ENCODE measurements at places on chromosomes 16 and 17.

DNA sequence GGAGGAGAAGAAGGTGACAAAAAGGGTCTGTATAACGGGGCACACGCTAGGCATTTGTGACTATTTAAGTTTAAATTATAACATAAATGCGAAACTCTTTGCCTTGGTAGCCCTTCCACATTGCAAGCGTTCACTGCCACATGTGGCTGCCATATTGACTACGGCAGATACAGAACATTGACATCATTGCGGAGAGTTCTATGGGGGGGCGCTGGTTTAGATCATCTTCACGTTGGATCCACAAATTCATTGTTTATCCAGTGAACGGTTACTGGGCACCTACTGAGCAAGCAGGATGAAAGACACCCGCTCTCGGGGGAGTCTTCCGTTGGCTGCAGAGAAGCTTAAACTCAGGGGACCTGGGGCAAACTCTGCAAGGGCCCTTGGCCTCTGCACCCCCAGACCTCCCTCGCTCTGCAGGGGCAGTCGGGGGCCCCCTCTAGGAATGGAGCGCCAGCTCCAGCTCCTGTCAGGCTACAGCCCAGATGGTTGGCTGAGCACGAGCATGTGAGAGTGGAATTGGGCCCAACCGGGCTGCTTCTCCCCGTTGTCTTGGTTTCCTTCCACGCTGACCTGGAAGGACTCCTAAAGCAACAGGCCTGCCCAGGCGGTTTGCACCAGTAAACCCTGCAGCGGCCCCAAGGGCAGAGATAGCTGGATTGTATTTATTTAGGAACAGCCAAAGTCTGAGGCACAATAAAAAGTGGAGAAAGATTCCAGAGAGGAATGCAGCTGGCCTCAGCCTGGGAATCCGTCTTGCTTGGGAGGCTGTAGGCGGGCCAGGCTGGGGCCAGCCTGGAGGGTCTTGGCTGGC is 172.2 kb downstream of the SEC14L1 start:
- DNase-seq: no peak

DNA sequence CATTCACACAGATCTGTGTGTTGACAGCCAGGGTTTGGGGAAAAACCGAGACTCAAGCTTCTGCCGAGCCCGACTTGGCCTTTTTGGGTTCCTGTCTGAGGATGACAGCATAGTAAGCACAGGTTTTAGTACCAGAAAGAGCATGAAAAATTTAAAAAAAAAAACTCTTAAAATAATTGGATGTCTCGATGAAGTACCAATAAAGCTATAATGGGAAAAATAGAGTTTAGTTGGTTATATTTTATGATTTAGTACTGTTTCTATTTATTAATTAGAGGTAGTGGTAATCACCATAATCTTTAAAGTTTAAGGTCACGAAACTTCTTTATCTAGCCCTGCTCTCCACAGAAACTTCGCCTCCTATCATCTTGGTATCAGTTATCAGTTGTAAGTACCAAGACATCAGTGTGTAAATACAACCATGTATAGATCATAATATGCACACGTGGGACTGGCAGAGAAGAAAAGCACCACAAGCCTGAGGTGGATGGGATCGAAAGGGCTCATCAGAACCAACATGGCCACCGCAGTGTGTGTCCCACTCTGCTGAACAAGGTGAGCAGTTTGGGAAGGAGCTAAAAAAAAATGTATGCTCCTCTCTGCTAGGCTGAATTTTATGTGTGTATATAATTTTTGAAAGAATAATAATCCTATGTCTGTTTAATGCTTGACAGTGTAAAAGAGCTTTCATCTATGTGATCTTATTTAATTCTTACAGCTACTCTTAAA is 14.4 kb upstream of the EEF2K start:
- DNase-seq: peak; percentile 66

GRCh38 chr16:6335072-6335471 is 997.6 kb upstream of the RBFOX1 start:
- DNase-seq: no peak

DNA sequence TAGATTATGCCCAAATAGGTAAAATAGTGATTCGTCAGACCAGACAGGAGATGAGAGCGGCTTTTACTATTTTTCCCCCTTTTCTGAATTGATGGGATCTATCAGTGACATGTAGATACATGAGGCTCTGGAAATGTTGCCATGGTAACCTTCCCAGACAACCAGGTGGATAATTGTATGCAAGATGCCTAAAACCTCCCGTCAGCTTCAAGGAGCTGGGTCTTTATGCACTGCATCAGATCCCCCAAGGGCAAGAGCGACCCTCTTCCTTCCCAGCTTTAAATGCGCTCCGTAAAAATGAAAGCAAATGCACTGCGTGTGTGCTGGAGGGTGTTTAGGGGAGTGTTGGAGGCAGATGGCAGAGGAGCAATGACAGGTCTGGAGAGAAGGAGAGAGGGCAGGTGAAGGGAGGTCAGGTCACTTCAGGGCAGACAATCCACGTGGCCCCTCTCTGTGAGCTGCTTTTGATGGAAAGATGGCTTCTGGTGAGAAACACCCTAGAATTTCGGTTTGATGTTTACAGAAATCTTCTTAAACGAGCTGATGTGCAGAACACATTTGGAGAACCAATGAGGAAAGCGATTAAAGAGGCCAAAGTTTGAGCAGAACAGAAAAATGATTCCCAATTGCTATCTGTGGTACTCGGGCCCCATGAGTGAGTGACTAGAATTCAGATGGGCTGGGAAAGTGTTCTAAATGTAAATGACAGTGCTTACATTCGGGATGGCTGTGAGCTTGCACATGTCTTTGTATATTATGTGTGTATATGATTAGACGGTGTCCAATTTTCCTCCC is 461.7 kb upstream of the HSBP1 start:
- no peak for DNase-seq

DNA sequence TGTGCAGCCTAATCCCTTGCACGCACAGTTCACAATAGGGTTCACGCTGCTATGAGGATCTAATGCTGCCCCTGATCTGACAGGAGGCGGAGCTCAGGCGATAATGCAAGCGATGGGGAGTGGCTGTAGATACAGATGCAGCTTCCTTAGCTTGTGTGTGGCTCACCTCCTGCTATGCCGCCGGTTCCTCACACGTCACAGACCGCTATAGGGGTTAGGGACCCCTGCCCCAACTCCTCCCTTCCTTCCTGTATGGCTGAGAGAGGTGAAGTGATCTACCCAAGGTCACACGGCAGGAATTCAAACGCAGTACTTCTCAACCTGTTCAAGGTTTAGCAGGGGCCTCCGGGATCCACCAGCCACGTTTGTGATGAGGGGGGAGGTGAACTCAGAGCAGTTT is 13.4 kb upstream of the PLLP start:
- peak; percentile 76 for DNase-seq

DNA sequence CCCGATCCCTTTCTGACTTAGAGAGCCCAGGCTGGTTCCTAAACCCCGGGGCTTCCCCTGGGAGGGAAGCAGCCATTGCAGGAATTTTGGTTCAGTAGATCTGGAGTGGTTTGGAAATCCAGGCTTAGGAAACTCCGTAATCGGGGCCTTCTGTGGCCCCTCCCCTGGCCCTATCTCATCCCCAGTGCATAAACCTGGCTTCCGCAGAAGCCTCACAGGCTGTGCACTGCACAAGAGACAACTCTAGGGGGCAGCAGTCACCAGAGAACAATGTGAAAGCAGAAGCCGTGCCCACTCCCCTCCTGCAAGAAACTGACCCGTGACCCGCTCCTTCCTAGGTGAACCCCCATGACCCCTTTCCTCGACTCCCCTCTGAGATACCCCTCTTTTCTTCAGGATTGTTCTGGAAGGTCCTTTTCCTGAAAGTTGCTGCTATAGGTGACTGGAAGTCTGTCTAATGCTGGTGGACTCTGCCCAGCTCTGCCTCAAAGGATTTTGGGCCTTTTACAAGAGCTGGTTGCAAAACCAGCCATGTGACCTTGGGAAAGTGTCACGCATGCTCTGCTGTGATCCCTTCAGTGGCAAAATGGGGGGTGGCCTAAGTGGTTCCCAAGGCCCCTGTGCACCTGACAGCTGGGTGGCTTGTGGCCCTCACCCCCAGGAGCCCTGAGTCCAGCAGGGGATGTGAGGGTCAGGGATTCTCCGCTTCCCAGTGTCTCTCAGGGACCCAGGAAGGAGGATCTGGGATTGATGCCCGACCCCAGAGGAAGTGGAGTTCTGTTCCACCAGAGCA is 14.4 kb downstream of the GUCY2D start:
- DNase-seq: peak; percentile 64

- no peak for DNase-seq
These were observed 3.2 kb downstream of the SPG7 start for GRCh38 chr16:89511374-89511773.

DNA sequence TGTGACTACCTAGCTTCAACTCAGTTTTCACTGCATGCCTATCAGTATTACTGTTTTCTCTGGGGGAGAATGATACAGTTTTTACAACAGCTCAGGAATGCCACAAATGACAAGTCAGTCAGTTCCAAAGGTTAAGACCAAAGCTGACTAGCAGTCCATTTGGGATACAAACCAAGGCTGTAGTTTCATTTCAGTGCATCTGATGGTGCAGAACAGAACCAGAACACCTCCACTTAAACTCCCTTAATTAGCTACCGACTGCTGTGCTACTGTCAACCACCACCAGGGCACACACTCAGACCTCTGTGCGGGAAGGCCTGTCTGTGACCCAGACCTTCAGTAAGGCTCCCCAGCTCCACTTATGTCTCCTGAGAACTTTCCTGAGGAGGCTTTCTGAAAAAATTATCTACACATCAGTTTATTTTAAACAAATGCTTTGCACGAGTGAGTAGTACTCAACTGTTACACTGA is 20.4 kb downstream of the NFE2L1 start:
- no peak for DNase-seq

GRCh38 chr16:57036945-57037344 is 47.6 kb downstream of the NLRC5 start:
- no peak for DNase-seq

- no peak for DNase-seq
These were observed 91.4 kb upstream of the CCL2 start for GRCh38 chr17:34163646-34164045.

- DNase-seq: no peak
These were observed 20.3 kb downstream of the ALOX15B start for GRCh38 chr17:8059131-8059530.

DNA sequence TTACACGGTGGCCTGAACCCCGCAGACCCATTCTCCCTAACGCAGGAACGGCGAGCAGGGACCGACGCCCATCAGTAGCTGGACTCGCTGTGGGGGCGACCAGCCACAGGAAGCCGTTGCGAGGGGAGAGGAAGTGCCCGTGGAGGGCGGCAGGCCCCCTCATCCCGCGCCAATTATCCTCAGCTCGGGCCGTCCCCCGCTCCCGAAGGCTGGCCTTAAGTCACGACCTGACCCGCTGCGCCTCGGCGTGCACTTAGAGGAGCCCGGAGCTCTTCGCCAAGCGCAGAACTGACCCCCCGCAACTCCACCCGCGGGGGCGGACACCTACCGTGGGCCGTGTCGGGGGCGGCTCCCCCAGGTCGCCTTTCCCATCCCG is 401 bp downstream of the ARL16 start:
- DNase-seq: no peak

- no peak for DNase-seq
These were observed 388.0 kb upstream of the CA10 start for GRCh38 chr17:52546493-52546892.

GRCh38 chr16:79369796-79370195 is 230.7 kb downstream of the MAF start:
- DNase-seq: no peak

GRCh38 chr16:9489835-9490467 is 398.5 kb downstream of the HAPSTR1 start:
- DNase-seq: no peak

DNA sequence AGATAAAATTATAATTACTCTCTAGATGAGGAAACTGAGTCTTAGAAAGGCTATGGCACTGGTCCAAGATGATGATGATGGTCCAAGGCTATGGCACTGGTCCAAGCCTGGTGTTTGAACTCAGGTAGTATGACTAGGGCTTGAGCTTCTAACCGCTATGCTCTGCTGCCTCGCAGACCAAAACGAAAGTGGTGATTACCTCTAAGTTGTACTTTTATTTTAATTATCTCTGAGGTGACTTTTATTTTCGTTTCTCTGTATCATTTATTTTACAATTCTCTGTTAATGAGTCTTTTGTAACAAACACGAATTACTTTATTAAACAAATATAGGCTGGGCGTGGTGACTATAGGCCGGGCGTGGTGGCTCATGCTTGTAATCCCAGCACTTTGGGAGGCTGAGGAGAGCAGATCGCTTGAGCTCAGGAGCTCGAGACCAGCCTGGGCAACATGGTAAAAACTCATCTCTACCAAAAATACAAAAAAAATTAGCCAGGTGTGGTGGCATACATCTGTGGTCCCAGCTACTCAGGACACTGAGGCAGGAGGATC is 5.6 kb downstream of the REXO5 start:
- no peak for DNase-seq

- no peak for DNase-seq
These were observed 2.6 kb downstream of the GGT6 start for GRCh38 chr17:4557626-4558346.

DNA sequence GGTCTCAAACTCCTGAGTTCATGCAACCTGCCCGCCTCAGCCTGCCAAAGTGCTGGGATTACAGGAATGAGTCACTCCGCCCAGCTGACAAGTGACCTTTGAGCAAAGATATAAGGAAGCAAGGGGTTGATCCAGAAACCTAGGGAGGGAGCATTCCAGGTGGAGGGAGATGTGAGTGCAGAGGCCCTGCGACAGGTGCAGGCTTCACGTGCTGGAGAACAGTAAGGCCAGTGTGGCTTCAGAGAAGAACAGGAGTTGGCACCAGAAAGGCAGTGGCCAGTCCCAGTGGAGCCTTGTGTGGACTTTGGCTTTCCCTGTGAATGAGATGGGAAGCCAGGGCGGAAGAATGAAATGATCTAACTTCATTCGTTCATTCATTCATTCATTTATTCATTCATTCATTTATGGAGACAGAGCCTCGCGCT is 73.6 kb upstream of the HAS3 start:
- no peak for DNase-seq

GRCh38 chr17:79224476-79224875 is 149.9 kb downstream of the ENGASE start:
- no peak for DNase-seq

DNA sequence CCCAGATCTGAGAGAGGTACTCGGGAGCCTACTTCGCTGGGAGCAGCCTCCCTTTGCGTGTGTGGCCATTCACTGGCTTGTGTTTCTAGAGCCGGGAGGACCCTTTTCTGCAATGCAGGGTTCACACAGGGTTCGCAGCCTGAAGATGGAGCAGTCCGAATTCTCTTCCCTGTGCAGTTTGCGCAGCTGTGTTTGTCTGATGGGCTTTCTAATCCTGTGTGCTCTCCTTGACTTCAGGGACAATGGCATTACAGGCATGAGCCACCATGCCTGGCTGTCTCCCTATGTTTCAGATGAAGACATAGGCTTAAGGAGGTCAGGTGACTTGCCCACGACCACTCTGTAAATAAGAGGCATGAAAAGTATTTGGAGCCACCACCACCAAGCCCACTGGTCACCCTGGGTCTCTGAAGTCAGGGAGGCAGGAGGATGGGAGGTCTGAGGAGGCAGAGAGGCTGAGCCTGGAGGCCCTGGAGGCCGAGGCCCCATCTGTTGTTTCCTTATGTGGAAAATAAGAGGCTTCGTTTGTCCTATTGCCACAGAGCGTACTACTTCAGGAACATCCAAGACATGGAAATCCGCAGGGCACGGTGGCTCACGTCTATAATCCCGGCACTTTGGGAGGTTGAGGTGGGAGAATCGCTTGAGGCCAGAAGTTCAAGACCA is 5.0 kb upstream of the STH start:
- no peak for DNase-seq
